ENCODE measurements at places on chromosomes 16 and 17.

- DNase-seq: no peak
These were observed 237.2 kb downstream of the MRTFB start for GRCh38 chr16:14308368-14308723.

DNA sequence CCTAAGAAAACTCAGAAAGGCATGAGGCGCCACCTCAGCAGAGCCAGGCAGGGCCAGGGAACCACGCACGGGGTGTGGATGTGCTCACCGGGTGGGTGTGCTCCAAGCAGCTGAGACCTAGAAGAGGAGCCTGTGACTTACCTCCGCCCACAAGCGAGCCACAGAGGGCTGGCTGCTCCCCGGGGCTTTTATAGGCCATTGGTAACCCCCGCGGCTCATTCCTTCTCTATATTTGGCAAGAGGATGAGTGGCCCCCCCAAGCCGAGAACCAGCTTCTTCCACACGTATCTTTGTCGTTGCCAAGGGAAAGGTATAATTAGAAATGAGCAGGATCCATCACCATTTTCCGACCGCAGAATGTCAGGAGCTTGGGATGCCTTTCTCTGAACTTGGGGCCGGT lies at the start of gene MYH3:
MYH3 (minus strand) TSS at position 162 of the 400 bp plus-strand sequence. CDS start 2,245 bp downstream, outside the sequence.
- no peak for DNase-seq

GRCh38 chr16:80547145-80547544 lies 6.4 kb downstream of the DYNLRB2 start:
- DNase-seq: no peak

GRCh38 chr17:82200135-82200534 lies 12.5 kb downstream of the CCDC57 start:
- DNase-seq: no peak

DNA sequence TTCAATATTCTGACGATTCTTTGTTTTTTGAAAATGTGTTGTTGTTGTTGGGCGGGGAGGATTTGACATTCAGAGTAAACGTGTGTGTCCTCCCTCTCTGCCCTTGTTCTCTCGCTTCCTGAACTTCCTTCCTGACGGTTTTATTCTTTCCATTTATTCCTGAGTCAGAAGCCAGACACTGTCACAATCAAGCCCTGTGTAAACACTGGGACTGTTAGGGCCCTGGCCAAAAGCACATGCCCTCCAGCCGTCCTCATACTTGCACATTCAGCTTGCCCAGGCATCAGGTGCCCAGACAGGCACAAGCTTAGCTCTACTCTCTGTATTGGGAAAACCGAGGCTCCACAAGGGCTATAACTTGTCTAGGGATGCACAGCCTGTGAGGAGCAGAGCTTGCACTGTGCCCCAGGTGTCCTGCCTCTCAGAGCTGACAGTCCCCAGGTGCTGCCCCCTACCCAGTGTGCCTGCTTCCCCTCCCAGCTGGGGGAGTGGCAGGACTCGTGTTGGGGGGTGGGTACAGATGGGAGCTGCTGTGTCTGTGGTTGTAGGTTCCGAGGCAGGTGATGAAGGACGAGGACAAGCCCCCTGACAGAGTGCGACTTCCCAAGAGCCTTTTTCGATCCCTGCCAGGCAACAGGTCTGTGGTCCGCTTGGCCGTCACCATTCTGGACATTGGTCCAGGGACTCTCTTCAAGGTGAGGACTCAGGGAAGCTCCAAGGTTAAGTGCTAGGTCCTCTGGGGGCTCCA lies 9.7 kb downstream of the ADGRG3 start:
- DNase-seq: no peak

DNA sequence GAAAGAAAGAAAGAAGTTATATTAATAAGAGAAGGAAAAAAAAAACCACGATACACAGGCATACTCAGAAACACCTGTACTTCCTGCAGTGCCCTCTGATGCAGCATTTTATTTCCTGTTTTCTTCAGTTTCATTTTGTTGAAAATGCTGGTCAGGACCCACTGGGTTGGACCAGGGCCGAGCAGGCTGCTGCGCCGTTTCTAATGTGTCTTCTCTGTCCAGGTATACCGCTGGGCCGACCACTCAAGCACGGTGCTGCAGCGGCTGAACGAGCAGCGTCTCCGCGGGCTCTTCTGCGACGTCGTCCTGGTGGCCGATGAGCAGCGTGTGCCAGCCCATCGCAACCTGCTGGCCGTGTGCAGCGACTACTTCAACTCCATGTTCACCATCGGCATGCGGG lies 8.3 kb downstream of the KLHL36 start:
- no peak for DNase-seq

- no peak for DNase-seq
These were observed 168.5 kb downstream of the UTP18 start for GRCh38 chr17:51428668-51429495.

- DNase-seq: no peak
These were observed 9.4 kb downstream of the SNX20 start for GRCh38 chr16:50671644-50672260.

DNA sequence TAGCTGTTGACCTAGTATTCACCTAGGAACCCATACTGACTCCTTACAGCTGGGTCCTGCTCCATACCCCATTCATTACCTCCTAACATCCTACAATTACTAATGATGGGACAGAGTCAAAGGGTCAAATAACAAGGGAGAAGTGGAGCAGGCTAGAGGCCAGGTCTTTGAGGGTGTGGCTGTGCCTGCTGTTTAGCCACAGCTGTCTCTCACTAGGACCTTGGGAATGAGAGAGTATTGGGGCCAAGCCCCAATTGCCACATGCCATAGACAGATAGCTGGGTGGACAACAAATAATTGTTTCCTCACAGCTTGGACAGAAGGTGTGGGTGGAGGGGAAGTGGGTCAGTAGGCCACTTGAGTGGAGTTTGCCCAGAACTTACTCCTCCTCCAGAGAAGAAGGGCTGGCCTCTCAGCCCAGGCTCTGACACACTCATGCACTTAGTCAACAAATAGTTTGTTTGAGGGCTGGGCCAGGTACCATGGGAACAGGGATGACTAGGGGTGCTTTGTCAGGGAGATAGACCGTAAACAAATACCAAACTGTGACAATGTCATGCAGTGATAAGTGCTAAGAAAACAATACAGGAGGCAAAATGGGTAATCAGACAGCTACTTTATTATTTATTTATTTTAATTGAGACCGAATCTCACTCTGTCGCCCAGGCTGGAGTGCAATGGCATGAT lies 10.2 kb upstream of the CENPT start:
- DNase-seq: no peak
